CD4-positive, alpha-beta T cell treated with Interleukin-2 at 100 ng/mL for 4 hours (primary cell): ENCODE measurements at places on chromosomes 12 and 14.

DNA sequence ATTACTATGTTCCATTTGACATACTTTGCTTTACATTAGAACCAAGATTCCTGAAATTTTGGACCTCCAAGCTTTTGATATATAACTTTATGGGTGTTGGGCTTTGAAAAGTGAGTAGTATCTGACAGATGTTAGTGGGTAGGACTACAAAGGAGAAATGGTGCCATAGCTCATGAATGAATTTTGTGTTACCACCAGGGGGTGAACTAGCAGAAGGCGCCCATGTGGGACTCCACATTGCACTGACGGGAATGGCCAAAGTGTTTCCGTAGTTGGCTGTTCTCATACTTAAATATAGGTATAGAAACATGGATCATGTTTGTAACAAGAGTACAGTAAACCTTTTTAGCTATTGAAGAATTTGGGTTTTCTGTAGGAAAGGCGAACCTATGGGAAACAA lies 337.5 kb downstream of the FLRT2 start:
- no peak for DNase-seq

DNA sequence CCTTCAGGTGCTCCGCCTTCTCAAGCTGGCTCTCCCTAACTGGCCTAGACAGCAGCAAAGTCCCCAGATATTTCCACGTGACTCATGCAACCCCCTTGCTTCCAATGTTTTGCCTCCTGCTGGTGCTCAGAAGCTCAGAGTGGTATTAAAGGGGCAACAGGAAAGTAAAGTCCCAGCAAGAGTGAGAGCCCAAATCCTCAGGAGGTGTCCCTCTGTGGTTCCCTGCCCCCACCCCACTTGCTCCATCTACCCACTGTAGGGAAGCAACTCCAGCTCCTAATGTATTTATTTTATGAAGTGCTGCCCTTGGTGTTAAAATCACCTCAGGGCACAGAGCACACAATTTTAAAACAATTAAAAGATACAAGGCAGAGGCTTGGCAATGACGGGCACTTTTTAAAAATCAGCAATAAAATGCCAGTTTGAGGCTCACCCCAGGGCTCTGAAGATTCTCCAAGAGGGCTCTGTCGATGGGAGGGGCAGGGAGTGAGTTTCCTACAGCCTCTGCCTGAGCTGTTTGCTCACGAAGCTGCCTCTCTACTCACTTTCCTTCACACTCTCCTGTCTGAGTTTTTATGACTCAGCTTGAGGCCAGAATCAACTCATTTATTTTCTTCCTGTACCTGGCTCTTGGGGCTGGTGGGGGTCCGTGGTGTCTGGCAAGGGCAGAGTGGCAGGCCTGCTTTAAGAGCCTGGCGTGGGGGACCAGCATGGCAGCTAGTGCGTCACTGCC lies 81.9 kb upstream of the MAX start:
- no peak for DNase-seq

DNA sequence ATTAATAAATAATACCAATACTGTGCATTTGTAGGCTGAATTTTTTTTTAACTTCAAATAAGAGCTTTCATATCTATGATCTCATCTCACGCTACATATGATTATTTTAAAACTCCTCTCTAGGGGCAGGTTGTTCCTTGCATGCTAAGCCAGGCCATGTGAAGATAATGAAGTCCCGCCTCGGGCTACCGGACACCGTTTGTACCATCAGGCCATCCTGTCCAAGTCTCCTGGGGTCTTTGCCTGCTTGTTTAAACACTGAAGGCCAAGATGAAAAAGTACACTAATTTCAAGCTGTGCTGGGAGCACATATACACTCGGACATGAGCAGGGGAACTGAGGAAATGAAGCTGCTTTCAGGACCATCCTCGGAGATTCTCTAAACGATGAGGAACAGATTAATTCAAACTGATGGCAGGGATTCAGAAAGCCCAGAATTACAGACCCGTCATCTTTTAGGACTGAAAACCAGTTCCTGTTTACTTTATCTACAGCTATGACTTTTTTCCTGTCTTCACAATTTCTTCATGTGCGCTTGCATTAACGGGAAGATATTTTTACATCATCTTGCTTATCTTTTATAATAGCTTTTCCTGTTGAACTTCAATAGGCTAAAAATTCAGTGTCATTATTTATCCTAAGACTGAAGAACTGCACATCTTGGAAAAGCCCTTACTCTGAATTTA lies 6.3 kb upstream of the ABHD12B start:
- no peak for DNase-seq

- no peak for DNase-seq
Observed at GRCh38 chr12:124125203-124125871, 152.3 kb downstream of the ZNF664 start.

DNA sequence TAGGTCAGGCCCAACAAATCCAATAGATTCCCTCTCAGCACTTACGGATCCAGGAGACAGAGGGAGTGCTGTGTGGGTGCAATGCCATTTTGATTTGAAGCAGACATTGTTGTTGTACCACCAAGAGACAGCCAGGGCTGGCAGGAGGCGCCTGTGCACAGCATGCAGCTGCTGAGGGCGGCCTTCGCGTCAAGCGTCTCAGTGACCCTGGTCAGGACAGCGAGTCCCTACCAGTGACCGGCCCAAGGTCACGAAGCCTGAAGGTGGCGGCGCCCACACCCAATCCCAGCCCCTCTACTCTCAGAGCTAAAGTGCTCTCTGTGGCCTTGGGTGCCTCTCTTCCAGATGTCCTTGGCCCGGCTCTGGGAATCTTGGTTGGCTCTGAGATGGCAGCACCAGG lies 40.5 kb downstream of the PRMT8 start:
- DNase-seq: no peak

DNA sequence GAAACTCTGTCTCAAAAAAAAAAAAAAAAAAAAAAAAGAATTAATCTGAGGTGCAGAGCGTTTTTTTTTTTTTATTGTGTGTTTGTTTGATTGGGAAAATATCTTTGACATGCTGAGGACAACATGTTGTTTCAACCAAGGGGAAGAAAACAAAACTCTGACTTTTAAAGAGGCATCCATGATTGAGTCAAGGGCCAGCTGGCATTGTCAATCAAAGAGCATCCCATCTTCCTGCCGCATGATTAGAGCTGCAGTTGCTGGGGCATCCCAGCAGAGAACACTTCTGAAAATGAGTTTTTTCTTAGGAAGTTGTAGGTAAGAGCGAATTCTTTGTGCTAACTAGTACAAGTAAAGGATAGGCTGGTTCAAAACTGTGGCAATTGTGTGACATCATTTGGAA lies 200.9 kb upstream of the DAAM1 start:
- DNase-seq: no peak

DNA sequence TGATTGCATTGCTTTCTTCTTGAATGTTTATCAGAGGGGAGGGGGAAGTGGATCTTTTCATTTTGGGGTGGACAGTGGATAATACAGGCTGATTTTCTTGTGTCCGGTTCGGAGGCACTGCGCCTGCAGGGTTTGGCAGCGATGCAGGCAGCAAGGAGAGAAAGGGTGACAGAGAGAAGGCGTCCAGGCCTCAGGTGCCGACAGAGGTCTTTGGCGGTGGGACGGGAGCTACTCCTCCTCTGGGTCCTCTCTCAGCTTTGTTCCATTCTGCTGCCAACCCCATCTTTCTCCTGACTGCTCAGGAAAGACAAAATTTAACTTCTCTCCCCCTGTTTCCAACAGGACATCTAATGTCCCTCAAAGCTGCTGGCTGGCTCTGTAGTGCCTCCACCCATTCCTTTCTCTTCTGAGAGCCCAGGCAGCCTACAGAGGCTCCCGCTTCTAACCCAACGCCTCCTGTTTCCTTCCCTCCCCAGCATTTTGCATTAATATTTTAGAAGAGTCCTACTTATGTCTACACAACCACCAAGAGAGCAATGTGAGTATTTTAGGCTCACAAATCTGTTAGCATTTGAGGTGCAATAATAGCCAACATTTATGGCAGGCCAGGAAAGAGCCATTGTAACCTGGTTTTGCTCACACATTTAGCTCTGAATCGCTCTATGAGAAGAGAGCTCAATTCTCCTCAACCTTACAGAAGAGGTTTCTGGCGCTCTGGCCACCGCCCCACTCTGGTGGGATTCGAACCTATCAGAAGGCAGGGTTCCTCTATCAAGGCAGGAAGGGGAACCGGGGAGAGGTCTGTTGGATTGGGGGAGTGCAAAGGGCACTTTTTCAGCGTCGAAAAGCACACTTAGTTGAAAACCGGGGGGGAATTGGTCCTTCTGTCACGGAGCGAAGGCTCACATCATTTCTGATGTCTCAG lies 7.1 kb upstream of the TBX5 start:
- no peak for DNase-seq
